ENCODE measurements at places on chromosomes 11 and 22.

GRCh38 chr22:22045571-22046335 is 63.2 kb upstream of the TOP3B start:
- DNase-seq = no peak

DNA sequence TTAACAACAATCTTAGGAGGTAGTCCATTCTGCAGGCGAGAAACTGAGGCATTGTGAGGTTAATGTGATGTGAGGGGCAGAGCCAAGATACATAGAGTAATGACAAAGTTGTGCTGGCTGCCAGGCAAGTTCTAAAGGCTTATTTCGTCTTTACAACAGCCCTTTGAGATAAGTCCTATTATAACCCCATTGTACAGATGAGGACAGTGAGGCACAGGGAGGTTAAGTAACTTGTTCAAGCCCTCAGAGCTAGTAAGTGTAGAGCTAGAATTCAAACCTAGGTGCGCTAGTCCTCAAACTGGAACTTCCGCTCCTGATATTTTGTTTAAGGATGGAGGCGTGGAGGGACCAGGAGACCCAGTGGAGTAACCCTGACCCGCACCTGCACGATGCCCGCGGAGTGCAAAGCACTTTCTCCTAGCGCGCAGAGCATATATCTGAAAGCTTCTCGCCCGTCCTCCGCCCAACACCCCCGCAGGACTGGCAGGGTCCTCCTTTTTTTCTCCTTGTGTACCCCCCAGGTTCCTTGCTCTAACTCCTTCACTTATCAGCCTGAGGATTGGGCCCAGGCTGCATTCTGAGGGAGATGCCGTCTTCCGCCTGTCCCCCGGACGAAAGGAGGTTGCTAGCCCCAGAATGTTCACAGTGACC is 4.9 kb upstream of the FLI1 start:
- DNase-seq = no peak

GRCh38 chr22:20641198-20641892 is 132.6 kb upstream of the SERPIND1 start:
- no peak for DNase-seq

DNA sequence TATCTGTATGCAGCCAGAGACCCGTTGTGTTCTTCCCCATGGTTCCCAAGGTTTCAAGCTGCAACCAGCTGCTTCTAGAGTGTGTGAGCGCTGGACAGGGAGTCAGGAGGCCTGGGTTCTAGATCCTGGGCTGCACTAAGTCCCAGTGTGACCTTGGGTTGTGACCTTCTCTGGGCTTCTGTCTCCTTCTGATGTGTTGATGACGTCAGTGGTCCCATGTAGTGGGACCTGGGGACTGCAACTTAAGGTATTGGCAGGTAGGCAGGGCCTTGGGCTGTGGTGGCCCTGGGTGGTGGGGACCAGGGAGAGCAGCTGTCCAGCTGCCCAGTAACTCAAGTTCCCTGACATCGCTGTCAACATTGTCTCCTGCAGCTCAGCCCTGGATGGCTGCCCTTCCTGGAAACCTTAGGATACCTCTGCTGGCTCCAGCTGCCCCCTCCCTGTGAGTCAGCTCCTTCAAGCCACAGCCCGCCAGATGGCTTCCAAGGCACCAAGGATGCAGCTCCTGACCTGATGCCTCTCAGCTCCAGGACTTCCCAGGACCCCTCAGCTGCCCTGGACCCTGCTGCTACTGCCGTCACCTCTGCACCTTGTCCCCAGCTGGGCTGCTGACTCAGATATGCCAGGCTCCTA is 1.3 kb upstream of the PVALB start:
- no peak for DNase-seq

GRCh38 chr22:43267332-43267980 is 75.7 kb downstream of the SCUBE1 start:
- no peak for DNase-seq

DNA sequence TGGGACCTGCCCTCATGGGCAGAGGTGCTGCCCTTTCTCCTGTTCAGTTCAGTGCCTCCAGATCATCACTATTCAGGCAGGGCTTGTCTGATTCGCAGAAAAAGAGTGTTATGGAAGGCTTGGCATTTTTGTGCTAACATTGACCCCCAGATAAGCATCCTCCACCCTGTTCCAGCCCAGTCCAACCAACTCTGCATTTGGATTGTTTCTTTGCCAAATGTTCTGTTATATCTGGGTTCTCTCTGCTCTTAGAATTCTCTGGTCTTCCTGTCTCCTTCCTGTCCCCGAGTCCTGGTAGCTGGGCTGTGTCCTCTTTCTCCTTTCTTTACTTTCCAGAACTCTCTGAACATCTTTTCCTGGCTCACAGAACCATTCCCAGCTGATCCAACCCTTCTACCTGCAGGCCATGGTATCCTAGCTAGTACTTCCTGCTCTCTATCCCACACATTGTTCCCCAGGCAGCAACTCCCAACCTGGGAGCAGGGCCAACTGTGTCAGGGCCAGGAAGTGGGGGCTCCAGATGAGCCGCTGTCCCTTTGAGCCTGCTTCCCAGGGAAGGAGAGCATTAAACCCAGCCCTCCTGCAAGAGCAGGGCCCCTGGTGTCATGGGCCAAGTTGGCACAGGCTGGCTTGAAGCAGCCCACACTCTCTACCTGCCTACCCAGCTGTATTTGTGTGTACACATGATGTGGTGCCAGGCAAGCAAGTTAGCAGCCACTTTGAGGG is 280.7 kb upstream of the CADM1 start:
- peak; percentile 62 for DNase-seq

DNA sequence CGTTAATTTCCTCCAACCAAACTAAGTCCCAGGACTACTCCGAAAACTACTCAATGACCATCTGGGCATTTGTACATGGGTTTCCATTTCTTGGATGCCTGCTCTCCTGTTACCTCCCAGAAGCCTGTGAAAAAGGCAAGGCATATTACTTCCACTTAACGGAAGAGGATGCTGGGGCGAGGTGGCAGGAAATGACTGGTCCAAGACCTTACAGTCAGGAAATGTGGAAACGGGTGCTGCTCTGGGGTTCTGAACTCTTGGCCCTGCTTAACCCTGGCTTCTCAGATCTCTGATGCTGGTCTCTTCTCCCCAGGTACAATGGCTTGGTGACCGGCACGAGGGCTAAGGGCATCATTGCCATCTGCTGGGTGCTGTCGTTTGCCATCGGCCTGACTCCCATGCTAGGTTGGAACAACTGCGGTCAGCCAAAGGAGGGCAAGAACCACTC is 12.9 kb downstream of the ADORA2A start:
- DNase-seq = no peak

DNA sequence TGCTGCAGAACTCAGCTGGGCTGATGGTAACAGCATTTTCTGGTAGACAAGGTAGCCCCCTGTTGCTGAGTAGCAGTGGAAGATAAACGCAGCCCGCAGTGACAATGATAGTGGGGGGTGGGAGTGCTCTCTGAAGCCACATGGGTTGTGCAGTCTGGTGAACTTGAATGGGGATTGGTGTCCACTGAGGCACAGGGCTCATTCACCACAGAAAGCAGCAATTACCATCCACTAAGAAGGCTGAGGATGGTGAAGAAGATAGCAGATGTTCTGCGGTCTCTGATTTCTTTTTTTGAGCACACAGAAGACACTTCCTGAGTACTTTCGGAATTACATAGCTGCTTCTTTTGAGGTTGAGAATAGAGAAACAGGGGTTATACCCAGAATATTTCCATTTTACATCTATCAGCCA is 150.3 kb downstream of the LRRC4C start:
- no peak for DNase-seq

- DNase-seq = no peak
These were observed 361.3 kb downstream of the GRM5 start for GRCh38 chr11:88704485-88704884.

DNA sequence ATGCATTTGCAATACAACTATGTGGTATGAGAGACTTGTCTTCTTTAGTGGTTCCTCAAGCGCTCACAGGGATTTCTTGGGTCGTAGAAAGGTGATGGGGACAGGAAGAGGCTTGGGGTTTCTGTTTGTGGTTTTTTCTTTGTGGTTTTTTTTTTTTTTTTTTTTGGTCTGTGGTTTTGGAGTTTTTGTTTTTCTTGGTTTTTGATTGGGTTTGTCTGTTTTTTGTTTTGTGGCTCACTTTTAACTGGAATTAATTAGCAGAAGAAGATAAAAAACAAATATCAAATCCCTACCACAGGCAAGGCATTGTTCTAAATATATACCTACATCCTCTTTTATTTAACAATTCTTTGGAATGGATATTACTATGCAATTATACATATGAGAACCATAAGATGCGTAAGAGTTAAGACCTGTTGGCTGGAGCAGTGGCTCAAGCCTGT is 5.5 kb downstream of the TTC28 start:
- no peak for DNase-seq

- DNase-seq = no peak
These were observed 231.0 kb upstream of the SORL1-AS1 start for GRCh38 chr11:121683791-121684190.

DNA sequence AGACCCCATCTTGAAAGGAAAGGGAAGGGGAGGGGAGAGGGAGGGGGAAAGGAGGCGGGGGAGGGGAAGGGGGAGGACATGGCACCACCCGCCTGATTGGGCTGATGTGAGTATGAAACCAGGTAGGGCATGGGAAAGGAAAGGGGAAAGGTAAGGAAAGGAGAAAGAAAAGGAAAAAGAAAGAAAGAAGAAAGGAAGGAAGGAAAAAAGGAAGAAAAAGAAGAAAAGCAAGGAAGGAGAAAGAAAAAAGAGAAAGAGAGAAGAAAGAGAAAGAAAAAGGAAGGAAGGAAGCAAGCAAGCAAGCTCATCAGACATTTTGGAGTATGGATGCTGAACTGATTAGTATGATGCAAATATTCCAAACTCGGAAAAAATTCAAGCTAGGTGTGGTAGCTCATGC is 36.0 kb upstream of the TFIP11 start:
- no peak for DNase-seq

- no peak for DNase-seq
These were observed 17.6 kb downstream of the BLID start for GRCh38 chr11:122098261-122098980.

DNA sequence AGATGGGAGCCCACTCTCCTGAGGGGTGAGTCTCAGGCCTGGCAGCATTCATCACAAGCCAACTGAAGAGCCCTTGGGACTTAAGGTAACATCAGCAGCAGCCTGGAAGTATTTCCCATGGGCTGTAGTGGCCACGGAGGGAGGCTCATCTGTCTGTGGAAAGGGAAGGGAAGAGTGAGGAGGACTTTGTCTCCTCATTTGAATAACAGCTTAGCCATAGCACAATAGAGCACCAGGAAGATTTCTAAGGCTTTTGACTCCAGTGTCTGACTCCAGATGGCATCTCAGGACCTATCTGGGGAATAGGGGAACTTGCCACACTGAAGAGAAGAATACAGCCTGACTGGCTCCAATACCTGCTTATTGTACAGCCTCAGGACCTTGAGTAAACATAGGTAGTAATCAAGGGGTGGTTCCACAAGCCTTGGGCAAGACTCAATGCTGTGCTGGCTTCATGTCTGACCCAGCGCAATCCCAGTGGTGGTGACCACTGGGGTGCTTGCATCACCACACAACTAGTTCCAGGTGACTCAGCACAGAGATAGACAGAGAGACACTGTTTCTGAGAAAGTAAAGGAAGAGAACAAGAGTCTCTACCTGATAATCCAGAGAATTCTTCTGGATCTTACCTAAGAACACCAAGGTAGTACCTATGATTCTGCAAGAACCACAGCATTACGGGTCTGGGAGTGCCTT is 510.5 kb upstream of the CCDC179 start:
- no peak for DNase-seq

DNA sequence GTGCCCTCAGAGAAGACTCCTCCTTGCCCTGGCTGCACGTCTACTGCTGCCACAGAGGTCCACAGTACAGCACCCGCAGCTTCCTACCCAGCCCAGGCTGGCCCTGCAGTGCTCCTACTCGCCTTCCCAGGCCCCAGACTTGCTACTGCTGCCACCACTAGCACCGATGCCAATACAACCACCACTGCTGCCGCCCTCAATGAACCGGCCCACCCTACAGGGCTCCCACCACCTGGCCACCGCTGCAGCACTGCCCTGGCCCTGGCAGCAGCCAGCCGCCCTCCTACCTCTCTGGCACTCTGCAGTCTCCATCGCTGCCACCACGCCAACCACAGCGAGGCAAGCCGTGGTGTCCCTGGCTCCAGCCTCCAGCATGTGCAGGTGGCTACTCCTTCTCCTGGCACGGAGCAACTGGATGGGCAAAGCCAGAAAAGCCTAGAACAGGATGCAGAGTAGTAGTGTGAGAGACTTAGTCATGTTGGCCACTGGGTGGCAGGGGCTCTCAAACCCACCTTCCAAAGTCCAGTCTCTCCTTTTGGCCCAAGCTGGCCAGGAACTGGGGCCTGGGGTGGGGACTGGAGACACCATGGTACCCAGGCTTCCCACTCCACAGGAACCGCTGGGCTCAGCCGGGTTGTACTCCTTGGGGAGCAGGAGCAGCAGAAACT is 39.4 kb downstream of the C22orf42 start:
- no peak for DNase-seq

- DNase-seq = no peak
These were observed 6.1 kb downstream of the MICALL1 start for GRCh38 chr22:37912171-37912570.

DNA sequence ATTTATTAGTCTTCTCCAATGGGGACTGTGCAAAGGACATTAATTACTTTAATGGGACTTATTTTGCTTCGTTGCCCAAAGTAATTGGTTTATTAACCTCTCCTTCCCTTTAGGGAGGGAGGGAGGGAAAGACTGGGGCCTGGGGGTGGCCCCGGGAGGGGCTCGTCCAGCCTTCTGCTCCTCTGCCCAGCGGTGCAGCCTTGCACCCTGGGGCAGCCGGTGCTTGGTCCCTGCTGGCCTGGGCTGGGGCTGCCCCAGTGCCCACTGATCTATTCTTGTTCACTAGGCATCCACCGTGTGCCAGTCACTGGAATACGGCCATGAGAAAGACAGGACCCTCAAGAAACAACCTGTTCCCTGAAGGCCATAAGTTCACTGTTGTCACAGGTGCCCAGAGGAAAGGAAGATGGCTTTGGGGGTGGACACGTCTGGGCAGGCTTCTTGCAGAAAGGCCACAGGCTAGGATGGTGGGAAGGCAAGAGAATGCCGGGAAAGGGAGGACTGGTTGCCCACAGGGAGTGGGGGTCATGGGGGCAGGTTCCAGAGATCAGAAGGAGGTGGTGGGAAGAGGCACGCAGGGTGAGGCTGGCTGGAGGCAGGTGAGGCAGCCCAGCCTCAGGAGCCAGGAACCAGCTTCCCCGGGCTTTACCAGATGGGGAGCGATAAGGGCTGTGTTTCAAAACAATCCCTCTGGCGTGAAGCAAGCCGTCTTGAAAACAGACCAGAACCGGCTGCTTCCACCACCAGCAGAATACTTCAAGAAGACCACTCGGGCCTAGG is 47.6 kb upstream of the KCNQ1OT1 start:
- DNase-seq = peak; percentile 1

- no peak for DNase-seq
These were observed 81.1 kb downstream of the DGCR2 start for GRCh38 chr22:19040888-19041703.

GRCh38 chr11:31802609-31802989 is 8.5 kb downstream of the PAX6 start:
- DNase-seq = no peak

DNA sequence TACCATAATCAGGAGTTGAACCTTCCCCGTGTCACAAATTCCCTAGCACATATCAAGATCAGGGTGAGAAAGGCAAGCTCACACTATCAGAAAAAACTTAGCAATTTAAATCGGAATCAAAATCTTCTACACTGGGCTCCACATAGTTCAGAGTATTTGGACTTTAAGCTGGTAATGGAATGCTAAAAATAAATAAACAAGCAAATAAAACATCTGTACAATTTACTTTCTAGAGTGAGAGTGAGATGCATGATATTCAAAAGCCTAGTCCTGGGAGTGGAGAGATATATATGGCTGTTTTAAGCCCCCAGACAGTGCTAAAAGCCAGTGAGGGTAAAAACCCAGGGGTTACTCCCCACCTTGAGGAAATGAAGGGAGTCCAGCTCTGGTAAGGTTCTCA is 380.6 kb downstream of the SOX6 start:
- no peak for DNase-seq

- DNase-seq = no peak
These were observed 11.5 kb downstream of the ZDHHC5 start for GRCh38 chr11:57679396-57679795.

All from right cardiac atrium (tissue), 5 donors.